SW480 (cell line): ENCODE measurements at places on chromosomes 2 and 18.
A peak's percentile ranks its signal among the peaks of the same experiment; 100 is the strongest.

DNA sequence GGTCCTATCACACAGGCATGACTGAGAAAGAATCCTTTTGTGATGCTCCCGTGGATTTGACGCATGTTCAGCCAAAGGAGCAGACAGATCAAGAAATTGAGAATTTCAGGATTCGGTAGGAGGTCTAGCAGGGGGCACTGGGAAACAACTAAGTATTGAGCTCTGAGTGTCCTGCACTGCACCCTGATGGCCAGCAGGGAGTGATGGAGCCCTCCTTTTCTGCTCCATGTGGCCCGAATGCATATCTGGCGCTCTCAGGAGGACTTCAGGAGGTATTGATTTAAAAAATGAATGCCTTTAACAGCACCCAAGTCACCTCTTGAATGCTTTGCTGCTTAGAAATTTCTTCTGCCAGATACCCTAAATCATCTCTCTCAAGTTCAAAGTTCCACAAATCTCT, 58.0 kb downstream of the ZNF519 start:
- no peak for DNase-seq

DNA sequence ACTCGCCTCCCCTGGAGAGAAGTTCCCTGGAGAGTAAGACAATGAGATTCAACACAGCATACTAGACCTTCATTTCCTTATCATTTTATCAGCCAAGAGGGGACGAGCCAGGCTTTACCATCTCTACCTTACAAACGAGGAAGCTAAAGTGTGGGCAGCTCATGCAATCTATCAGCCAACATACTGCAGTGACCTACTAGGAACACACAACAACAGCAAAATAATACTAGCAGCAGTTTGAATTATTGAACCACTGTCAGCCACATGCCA, 60.0 kb upstream of the TEX51 start:
- no peak for DNase-seq

- no peak for DNase-seq
Measured at GRCh38 chr2:112335600-112335999, 60.2 kb downstream of the ZC3H6 start.

- DNase-seq, result no peak
Measured at GRCh38 chr2:23859983-23860382, 66.9 kb downstream of the ATAD2B start.

- no peak for DNase-seq
Measured at GRCh38 chr2:160241251-160242137, 41.4 kb upstream of the ITGB6 start.

DNA sequence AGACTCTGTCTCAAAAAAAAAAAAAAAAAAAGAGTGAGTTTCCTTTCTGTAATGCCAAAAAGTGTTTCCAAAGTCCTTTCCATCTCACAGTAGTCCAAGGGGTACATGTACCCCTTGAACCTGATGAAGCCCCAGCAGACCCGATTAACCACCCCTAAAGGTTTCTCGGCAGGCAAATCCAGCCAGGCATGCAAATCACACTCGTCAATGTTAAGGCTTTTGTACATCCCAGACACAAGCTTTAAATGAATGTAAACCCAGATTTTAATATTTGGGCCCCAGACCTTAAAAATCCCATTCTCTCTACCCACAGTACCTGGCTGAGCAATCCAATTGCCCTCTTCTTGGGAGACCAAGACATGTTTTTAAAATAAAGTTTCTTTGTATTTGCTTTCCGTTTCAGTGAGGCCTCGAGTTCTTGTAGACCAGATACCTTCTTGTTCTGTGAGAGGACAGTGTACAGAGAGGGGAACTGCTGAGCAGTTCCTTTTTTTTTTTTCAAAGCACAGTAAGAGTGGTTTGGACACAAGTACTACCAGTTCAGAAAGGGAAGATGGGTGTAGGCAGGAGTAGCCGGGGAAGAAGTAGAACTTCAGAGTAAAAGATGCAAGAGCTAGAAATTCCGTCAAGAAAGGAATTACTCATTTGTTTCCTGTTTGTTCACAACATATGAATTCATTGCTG, at the start of gene NLRC4:
Gene NLRC4, minus strand, starts transcription at position 465 of the 684 bp plus-strand sequence. CDS start 8,111 bp downstream, outside the sequence.
- no peak for DNase-seq

DNA sequence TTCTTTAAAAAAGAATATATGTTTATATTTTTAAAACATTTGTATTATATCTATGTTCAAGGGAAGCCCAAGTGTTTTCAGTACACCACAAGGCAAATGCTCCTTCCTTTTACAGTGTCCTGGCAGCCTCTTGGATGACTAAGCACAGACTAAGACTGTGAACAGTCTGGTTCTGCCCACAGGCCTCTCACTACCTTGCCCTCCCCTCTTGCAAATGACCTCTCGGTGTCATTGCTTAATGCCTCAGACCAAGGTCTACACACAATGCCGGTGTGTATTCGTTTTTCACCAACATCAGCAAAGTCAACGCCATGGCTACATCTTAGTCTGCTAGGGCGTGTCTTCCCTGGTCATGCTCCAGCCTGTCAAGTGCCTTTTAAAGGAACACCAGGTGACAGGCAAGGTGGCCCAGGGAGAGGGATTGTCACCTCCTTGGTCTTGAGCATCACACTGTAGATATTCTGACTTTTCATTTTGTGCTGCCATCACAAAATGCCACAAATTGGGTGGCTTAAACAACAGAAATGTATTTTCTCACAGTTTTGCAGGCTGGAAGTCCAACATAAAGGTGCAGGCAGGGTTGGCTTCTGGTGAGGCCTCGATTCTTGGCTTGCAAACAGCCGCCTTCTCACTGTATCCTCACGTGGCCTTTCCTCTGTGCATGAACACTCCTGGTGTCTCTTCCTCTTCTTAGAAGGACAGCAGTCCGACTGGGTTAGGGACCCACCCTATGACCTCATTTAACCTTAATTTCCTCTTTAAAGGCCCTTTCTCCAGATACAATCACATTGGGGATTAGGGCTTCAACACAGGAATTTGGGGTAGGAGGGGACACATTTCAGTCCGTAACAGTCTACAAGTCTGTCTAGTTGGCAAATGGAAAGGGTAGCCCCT, 266.5 kb downstream of the KLHL29 start:
- no peak for DNase-seq

DNA sequence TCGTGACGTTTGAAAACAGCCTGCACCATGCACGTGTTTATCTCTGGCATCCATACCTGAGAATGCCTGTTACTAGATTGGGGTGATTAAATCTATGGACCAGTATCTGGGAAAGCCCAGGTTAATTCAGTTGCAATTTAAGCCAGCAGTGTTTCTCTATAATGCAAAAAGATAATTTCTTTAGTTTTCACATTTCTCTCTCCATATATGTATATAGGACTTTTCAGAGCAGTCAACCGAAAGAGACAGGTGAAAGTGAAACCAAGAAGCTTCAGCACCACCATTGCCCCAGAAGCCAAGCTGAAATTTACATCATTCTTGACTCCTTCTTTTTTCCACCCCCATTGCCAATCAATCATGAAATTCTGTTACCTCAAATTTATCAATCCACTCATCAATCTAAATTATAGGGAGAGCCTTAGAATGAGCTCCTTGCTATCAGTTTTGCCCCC, 2.7 kb upstream of the LRP2 start:
- peak; percentile 33 for DNase-seq

- peak; percentile 72 for DNase-seq
Measured at GRCh38 chr2:208179028-208179609, 10.7 kb downstream of the C2orf80 start.

DNA sequence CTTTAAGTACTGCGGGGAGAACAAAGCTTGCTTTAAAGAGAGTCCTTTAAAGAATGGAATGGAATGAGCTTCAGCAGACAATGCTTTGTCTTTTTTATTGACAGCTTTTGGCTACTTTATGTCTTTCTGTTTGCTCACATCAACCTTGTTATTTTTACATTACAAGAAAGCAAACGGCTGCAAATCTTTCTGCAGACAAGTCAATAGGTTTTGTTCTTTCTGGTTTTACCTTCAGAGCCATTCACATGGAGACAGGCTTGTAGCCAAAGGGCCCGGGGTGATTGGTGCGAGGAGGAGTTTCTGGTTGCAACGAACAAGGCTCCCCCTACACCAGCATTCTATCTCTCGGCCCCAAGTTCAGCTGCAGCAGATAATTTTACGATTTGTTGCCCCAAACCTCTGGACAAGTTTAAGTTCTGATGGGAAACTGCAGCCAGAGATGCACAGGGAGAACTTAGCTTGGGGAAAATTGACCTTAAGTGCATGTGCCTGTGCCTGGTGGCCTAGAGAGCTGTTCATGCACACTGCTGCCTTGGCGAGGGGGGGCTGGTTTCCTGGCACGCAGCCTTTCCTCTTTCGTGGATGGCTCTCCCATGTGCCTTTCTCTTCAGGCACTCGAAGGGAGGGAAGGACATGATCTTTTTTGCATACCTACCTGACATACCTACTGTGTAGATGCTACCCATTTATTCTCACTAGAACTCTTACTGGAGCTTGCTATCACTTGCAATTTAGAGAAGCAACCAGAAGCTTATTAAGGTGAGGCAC, 543.2 kb downstream of the DCDC2C start:
- no peak for DNase-seq

DNA sequence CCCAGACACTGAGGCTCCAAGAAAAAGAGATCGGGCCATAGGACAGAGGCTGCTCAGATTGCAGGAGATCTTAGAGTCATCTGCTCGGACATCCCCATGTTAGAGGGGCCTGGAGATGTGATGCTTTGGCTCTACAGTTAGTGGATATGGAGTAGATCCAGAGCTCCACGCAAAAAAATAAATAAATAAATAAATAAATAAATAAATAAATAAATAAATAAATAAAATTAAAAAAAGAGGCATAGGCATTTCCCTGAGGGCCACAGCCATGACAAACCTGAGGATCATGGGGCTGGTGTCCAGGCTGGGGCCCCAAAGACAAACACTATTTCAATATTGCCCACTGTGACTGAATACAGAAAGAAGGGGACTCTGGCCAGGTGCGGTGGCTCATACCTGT, 85.5 kb downstream of the PLB1 start:
- DNase-seq, result no peak

GRCh38 chr2:110655701-110656100, 22.2 kb downstream of the BUB1 start:
- no peak for DNase-seq

GRCh38 chr2:236637686-236638569, 68.3 kb downstream of the ACKR3 start:
- DNase-seq, result no peak
